Psoas muscle (tissue), 8 donors: ENCODE measurements at places on chromosomes 13 and 19.

- peak; percentile 95 for DNase-seq
These were observed 844 bp upstream of the RFX1 start for GRCh38 chr19:14006766-14007562.

DNA sequence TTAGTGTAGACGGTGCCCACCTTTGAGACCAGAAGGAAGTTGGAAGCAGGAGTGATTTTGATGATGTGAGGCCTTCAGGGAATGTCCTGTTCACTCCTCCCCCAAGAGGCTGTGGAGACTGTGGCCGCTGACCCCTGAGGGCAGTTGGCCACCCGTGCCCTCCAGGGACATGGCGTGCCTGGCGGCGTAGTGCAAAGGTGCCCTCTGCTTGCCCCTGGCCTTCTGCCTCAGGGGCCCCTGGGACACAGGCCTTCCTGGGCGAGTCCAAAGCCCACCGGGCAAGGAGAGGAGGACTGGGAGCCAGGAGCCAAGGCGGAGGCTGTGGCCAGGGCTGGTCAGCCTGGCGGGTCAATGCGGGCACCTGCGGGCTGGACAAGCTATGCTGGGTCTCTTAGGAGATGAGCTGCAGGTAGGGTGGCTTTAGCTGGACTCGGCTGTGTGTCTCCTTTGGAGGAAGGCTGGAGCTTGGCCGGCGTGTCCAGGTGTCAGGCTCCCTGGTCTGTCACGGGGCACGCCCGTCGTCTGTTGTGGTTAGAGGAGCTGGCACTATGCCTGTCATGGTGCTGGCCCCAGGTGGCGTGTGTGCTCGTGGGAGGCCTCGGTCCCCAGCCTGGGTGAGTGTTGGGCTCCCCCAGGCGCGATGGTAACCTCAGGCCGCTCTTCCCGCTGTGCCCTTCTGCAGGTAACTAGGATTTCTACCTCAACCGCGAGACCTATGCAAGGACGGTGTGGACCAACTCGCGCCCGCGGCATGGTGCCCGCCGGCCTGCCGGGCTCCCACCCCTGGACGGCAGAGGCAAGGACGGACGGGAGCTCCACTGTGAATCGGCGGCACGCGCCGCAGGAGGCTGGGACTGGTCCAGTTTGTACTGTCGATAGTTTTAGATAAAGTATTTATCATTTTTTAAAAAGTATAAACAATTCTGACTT lies 6.8 kb downstream of the PLEKHJ1 start:
- no peak for DNase-seq

DNA sequence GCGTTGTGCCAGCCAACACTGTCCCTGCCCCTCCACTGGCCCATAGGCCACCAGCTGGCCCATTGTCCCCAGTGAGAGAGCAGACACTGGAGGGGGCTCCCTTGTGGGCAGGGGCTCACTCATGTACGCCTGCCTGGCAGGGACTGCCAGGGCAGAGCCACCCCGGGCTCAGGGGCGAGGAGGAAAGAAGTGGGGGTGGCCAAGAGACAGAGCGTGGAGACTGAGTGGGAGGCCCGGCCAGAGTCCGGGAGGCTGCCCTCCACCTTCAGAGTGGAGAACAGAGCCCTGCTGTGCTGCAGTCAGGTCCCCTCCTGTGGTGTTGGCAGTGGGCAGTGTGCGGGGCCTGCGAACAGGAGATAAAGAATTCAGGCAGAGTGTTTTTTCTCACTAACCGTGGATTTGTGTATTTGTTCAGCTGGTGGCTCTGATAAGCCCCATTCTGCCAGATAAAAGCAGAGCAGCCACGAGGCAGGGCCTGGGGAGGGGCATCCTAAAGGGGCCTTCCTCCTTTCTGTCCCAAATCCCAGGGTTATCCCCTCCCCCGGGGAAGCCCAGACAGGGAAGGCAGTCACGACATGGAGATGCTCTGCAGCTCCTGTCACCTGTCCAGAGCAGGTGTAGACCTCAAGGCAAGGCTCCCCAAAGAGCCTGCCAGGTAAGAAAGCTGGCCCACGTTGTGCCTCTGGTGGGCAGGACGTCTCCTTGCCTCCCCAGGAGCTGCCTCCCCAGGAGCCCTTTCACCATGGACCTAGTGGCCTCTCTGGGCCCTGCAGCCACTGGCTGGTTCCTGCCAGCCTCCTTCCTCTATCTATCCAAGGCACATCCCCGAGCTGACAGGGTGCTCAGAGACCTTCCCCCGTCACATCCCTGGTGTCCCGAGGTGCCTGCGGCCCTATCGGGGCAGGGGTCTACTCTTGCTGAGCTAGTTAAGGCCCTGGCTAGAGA lies 33.0 kb downstream of the LYL1 start:
- no peak for DNase-seq

- DNase-seq: no peak
These were observed 59.0 kb upstream of the FGF14 start for GRCh38 chr13:102460806-102461205.

- no peak for DNase-seq
These were observed 69.1 kb downstream of the SIAH3 start for GRCh38 chr13:45782327-45783045.

- DNase-seq: no peak
These were observed 101.3 kb downstream of the VWA8 start for GRCh38 chr13:41859565-41859964.
